Stimulated activated CD8-positive, alpha-beta memory T cell treated with anti-CD3 and anti-CD28 coated beads, Interleukin-7, amount 100 ng/mL, for 1 hour (primary cell): ENCODE measurements at places on chromosomes 16 and 17.

GRCh38 chr17:61366715-61367413, 32.8 kb upstream of the TBX2 start:
- no peak for DNase-seq

GRCh38 chr17:33324736-33325135, 31.6 kb upstream of the ASIC2 start:
- DNase-seq = no peak

DNA sequence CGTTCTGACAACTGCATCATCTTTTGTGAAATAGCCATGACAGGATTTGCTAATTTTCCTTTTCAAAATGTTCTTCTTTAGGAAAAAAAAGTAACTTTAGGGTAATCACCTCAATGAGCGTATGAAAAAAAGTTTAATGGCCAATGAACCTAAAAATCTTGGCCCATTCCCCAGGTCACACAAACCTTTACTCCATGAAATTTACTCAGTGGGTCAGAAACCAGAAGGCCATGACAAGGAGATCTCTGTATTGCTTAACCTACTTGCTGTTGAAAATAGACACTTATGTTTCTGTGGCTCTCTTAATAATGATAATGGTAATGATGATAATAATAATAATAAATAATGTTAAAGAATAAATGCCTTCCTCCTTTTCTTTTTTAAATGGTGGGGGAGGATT, 180.8 kb upstream of the IRX3 start:
- DNase-seq = no peak

GRCh38 chr17:1566505-1567199, 4.1 kb upstream of the PITPNA start:
- DNase-seq = no peak

GRCh38 chr17:50048146-50048720, 7.7 kb upstream of the ITGA3 start:
- DNase-seq = no peak

- no peak for DNase-seq
These were observed 879 bp downstream of the SOCS1 start for GRCh38 chr16:11254913-11255736.
